Hematopoietic multipotent progenitor cell treated with erythropoietin and hydrocortisone succinate and interleukin-3 and kit ligand, for 6 days (in vitro differentiated cells): ENCODE measurements at places on chromosomes 12 and 14.

DNA sequence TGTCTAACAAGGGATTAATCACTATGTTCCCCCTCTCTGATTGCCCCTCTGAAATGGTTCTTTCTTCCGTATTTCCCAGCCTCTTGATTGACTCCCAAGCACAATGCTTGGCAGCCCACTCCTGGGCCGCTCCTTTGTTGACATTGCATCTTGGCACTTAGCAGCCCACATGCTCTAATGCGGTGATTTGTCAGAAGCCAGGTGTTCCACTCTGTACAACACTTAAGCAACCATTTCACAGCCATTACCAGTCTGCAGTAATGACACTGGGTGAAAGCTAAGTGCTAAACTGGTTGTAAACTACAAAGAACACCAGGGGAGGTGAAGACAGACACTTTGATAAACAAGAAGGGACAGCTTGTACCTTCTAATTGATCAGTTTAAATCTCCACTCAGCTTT lies 353.5 kb downstream of the TMEM132D start:
- DNase-seq, result no peak

DNA sequence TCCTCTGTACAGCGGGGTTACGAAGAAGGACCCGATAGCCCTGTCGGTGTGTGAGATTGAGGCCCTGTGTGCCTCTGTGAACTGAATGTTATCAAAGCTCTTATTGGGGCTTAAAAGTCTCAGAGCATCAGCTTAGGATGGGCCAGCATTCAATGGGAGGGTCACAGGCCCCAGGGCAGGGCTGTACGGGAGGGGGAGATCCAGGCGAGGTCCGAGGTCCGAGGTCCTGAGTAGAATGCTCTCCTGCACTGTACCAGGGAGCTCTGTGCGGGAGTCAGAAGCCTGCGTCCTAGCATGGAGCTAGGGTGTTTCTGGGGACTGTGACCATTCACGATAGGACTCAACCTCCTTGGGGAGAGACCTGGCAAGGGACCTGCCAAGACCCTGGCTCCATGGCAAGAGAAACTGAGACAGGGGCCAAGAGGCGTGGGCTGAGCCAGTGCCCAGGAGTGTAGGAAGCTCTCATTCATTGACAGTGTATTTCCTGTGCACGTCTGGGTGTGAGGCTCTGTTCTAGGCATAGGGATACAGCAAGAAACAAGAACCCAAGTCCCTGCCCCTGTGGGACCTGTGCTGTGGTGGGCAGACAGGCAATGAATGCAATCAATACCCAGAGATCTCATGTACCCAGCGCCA lies 12.0 kb upstream of the FAM181A start:
- no peak for DNase-seq

GRCh38 chr12:38771871-38772270 lies 133.5 kb downstream of the CPNE8 start:
- DNase-seq, result peak; percentile 58

DNA sequence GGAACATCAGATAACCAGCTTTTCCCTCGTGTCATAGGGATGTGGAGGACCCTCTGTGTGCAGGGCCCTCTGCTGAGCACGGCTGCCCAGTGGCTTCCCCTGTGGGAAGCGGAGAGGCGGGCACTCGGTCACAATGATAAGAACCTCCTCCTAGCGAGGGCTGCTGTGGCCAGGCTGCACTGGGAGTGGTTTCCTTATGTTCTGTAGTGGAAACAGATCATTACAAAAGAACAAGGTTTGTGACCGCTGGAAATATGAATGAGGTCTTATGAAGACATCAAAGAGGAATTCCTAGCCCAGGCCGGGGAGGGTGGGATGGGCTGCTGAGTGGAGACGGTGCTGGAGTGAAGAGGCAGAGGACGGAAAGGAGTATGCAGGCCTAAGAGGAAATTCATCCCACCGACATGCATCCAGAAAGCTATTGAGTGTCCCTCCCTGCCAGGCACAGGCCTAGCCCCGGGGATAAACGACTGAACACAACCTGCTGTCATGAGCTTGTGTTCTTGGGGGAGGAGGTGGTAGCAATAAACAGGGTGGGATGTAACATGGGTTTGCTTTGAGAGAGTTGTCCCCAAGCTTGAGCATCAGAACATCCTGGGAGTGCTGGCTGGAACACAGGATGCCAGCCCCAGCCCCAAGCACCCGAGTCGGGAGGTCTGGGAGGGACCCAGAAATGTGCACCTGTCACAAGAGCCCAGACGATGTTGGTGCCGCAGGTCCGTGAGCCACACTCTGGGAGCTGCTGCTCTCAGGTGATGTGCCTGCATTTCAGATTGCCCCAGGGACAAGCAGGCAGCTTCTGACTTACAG lies 37.5 kb downstream of the FZD10 start:
- no peak for DNase-seq

- no peak for DNase-seq
These were observed 28.2 kb downstream of the RPS6KA5 start for GRCh38 chr14:91032248-91032647.

DNA sequence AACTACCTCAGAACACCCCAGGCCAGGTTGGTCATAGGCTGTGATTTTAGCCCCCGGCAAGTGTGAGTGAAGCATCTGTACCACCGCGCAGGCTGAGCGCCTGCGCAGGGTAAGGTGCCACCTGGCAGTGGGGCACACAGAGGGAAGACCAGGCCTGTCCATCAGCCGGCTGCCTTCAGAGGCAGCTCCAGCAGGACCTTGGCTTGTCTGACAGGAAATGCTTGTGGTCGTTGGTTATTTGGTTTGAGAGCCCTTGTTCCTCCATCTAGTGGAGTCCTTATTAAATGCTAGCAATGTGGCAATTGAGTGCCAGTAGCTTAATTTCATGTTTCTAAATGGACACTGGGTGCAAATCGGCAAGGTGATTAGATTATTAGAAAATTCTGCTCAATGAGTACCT lies 27.5 kb downstream of the SLC25A29 start:
- DNase-seq, result peak; percentile 76

DNA sequence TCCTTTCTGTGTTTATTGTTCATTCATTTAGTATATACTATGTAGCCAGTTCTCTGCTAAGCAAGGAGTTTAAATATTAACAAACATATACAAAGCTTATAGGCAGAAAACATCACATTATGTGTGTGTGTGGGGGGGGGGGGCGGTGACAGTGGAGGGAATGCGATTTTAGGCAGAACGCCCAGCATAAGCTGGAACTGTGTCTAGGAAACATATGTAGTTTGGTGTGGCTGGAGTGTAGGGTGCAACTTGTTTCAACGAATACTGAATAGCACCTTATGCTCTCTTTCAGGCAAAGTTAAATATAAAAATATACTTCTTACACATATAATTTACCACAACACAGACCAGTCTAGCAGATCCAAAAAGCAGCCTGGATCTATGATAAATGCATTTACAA lies 980.6 kb downstream of the SLC6A15 start:
- DNase-seq, result no peak

- DNase-seq, result no peak
These were observed 10.0 kb upstream of the KCNK10 start for GRCh38 chr14:88333036-88333435.

DNA sequence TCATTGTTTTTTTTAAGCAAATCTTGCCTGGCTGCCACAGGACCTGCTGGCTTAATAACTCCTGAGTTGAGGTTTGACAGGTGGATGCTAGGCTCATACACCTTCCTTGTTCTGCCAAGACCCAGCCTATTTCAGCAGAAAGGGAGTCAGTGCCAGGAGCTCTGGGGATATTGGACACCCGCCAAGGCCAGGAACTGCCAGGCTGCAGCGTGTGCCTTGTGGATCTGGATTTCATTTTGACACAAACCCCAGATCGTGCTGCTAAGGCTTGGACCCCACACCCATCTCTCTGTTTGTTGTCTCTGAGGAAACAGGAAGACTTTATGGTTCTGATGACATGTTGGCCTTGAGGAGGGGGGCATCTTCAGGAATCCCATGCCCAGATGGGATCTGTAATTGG lies 44.4 kb upstream of the PRIMA1 start:
- no peak for DNase-seq

DNA sequence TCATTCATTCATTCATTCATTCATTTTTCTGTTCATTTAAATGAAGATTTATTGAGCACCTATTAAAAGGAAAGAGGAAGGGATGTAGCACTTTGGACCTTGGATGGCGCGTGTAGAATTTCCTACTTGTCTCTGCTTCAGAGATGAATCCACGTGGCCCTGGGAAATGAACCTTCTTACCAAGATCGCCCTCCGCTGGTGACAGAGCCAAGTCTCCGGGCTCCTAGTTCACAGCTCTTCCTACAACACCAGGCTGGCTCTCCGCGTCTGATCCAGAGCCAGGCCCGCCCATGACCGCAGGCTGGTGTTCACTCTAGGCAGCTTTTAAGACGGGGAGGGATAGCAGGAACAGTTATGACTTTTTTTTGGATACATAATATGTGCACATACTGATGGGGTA lies 70.9 kb upstream of the PIWIL1 start:
- DNase-seq, result no peak

DNA sequence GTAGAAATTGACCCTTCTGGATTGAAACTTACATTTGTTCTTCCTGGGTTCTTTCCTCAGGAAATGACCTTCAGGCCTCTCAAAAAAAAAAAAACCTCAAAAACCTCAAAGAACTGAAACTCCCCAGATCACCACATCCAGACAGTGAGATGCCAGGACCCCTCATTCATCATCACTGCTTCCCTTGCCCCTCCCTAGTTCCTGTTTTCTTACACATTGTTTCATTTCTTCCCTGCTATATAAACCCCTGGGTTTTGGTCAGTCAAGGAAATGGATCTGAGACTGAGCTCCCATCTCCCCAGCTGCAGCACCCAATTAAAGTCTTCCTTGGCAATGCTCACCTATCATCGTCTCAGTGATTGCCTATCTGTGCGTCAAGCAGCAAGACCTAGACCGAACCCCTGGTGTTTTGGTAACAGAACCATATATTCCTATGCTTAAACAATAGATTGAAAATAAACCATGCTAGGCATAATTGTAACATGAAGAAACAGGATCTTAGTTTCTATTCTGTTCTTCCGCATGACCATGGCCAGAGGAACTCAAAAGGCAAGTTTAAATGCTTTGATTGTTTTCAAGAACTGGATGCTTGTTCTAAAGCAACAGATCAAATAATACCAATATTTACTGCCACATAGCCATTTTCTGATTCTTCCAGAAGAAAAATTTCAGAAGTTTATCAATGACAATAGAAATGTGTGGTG lies 108.0 kb upstream of the MAX start:
- peak; percentile 60 for DNase-seq

DNA sequence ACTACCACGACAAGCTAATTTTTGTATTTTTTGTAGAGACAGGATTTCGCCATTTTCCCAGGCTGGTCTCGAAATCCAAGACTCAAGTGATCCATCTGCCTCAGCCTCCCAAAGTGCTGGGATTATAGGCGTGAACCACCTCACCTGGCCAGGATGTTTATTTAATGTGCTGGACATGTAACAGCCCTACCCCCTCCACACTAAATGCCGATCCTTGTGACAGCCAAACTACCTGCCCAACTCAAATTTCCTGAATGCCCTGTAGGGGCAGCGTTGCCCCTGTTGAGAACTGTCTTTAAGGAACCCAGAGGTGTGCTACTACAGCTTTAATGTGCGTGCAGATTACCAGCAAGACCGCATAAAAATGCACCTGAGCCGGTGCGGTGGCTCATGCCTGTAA lies 48.1 kb downstream of the KCNK13 start:
- DNase-seq, result peak; percentile 37

DNA sequence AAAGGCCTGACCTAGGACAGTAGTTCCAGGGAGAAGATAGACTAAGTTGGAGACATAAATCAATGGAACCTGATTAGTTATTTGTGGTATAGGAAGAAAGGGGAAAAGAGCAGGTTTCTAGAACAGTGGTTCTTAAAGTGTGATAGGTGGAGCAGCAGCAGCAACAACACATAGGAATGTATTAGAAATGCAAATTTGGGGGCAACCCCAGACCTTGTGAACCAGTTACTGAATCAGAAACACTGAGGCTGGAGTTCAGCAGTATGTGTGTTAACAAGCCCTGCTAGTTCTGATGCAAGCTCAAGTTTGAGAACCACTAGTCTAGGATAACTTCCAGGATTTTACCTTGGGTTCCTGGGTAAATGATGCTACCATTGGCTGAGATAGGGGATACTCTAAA lies 308.7 kb downstream of the EMP1 start:
- no peak for DNase-seq

- DNase-seq, result no peak
These were observed 4.1 kb upstream of the SLC7A7 start for GRCh38 chr14:22819151-22819988.

DNA sequence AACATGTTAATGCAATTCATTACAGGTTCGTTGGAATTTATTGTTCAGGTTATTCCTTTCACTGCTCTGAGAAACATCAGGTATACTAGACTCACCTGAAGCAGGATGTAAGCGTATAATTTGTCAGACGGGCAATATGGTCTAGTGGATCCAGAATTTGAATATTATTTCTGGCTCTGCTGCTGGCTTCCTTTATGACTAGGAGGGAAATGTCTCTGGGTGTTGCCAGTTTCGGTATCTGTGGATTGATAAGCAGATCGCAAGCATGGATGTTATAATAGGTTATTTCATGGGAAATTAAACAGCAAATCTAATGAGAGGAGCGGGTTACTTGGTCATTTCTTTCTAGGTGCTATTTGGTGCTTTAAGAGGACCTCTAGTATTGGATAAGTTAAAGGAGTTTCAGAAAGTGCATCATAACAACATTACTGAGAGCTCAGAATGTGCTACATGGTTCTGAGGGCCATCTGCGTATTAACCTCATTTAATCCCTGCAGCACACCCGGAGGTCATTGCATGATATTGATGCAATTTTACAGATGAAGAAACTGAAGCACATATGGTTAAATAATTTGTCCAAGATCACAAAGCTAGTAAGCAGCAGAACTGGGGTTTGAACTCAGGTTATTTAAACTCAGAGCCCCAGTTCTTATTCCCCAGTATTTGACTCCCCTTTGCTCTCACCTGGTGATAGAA lies 47.3 kb upstream of the BCAT1 start:
- DNase-seq, result peak; percentile 11

GRCh38 chr14:86481104-86481503 lies 951.2 kb downstream of the FLRT2 start:
- DNase-seq, result no peak
